ENCODE measurements at places on chromosomes 5 and 9.

GRCh38 chr9:91433180-91433579 lies 9.5 kb upstream of the NFIL3 start:
- no peaks in the 10 kb centered on the region for H3K4me1 ChIP-seq
- DNase-seq, result no peak
- no peaks in the 10 kb centered on the region for H3K36me3 ChIP-seq

DNA sequence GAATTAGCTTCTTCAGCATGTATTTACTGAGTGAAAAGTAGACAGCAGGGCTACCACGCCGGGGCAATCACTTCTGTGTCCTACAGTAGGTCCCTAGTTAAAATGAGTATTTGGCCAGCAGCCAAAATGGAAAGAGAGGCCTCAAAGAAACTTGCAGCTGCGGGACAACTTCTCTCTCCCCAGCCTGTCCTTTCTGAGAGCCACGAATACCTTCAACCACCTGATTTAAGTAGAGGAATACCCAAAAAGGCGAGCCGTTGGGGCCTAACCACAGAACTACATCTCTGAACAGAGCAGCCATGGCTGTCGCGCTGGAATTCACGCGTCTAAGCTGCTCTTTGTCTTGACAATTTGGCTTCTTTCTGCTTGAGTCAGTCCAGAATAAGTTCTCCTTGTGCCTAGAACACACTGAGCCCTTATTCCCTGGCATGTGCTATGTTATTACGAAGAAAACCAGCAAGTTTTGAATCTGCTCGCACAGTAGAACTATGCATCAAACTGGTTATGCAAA lies 43.8 kb upstream of the GOLPH3 start:
- peaks cover 11% of the 10 kb centered on the region for H3K4me1 ChIP-seq
- no peak overlapping the region for H3K4me3 ChIP-seq
- no peaks in the 10 kb centered on the region for H3K36me3 ChIP-seq
- no peak overlapping the region for H3K27ac ChIP-seq
- no peaks in the 10 kb centered on the region for H3K27me3 ChIP-seq

DNA sequence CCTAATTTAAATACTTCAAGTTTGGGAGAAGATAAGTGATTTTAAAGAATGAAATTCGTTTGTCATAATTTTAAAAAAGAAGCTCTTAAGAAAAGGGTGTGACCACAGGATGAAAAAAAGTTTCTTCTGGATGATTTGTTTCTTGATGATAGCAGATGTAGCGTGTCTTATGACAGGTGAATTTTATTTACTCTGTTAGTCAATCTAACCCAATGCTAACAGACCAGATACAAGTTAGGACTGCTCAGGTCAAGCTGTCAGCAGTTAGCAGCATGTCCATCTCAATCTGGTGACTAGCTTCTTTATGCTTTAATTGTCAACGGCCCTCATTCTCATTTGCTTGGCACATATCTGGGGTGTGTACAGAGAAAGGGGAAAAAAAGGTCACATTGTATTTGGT lies 456.0 kb downstream of the BNC2 start:
- no peaks in the 10 kb centered on the region for H3K27me3 ChIP-seq
- no peak overlapping the region for H3K27ac ChIP-seq
- H3K4me1 ChIP-seq, result peaks cover 18% of the 10 kb centered on the region
- no peaks in the 10 kb centered on the region for H3K36me3 ChIP-seq
- no peak overlapping the region for H3K4me3 ChIP-seq
- no peak for DNase-seq

GRCh38 chr5:56003179-56003578 lies 8.4 kb upstream of the IL6ST start:
- no peak for DNase-seq
- no peaks in the 10 kb centered on the region for H3K27me3 ChIP-seq
- no peaks in the 10 kb centered on the region for H3K36me3 ChIP-seq
- H3K4me1 ChIP-seq, result no peaks in the 10 kb centered on the region
- no peak overlapping the region for H3K27ac ChIP-seq
- no peak overlapping the region for H3K4me3 ChIP-seq

DNA sequence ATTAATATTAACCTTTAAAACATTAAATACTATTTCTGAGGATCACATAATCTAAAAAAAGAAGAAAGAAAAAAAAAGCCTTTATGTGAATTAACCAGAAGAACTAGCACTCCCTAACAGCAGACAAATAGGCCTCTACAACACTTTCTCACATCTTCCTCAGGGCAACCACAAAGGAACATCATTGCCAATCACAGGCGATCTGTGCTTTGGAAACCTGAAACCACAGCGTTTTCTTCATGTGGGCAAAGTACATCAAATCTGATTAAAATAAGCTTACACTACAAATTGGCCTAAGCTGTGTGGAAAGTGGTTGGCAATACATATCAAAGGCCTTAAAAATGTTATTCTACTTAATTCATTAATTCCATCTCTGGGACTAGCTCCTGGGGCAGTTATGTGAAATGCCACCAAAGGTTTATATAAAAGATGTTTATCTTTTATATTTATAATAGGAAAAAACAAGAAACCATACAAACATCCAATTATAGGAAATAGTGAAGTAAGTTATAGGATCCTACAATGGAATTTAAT lies 184.8 kb upstream of the TBCA start:
- no peaks in the 10 kb centered on the region for H3K36me3 ChIP-seq
- peaks cover 9% of the 10 kb centered on the region for H3K4me1 ChIP-seq
- H3K27ac ChIP-seq, result no peak overlapping the region
- H3K4me3 ChIP-seq, result no peak overlapping the region

GRCh38 chr9:36457836-36458429 lies 57.9 kb upstream of the RNF38 start:
- no peaks in the 10 kb centered on the region for H3K36me3 ChIP-seq
- DNase-seq, result no peak
- H3K27ac ChIP-seq, result peak overlapping the region; percentile 8
- H3K27me3 ChIP-seq, result no peaks in the 10 kb centered on the region
- H3K4me3 ChIP-seq, result peak overlapping the region; percentile 1

DNA sequence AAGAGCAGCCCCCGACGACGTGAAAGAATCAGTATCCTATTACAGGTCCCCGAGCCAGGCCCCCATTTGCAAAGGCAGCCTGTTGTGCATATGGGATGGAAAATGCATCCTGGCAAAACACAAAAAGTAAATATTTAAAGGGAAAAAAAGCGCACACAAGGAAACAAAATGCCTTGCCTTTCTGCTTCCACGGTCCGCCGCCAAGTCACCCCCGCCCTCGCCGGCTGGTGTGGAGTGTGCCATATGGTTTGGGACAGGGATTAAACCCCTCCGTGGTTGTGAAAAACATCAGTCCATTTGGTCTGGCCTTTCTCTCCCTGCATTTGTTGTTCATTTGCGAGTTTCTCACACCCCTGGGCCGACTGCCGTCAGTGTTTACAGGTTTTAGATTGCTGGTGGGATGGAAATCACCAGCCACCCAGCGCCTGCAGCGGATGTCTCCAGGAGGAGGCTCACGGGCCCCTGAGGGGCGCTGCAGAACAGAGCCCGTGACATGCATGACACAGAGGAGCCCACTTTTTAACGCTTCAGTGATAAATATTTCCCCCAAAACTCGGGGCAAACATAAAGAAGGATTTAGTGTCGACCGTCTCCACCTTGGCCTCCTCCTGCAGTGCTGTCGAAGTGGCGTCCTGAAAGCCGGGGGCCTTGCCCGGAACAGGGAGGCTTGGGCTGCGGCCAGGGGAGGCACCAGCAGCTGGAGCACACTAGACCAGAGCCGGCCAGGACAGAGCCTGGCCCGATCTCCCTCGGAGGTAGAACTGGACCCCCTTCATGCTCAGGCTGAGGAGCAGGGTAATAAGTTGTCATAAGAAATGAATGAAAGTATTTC lies 161.5 kb downstream of the HSD17B3 start:
- no peak for DNase-seq
- H3K36me3 ChIP-seq, result no peaks in the 10 kb centered on the region
- H3K27me3 ChIP-seq, result peaks cover 10% of the 10 kb centered on the region
- H3K4me1 ChIP-seq, result no peaks in the 10 kb centered on the region

DNA sequence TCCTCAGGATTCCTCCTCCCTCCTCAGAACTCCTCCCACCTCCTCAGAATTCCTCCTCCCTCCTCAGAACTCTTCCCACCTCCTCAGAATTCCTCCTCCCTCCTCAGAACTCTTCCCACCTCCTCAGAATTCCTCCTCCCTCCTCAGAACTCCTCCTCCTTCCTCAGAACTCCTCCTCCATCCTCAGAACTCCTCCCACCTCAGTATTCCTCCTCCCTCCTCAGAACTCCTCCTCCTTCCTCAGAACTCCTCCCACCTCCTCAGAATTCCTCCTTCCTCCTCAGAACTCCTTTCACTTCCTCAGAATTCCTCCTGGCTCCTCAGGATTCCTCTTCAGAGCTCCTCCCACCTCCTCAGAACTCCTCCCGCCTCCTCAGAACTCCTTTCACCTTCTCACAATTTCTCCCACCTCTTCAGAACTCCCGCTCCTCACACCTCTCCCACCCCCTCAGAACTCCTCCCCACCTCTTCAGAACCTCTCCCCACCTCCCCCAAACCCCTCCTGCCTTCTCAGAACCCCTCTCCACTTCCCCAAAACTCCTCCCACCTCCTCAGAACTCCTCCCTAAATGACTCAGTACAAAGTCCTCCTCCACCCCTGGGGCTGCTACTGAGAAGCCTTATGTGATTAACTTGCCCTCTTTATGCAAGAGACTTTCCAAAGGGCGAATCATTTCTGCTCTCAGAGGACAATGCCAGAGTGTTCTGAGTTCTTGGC lies 23.2 kb downstream of the SLC46A2 start:
- H3K4me1 ChIP-seq, result no peaks in the 10 kb centered on the region
- H3K36me3 ChIP-seq, result no peaks in the 10 kb centered on the region

DNA sequence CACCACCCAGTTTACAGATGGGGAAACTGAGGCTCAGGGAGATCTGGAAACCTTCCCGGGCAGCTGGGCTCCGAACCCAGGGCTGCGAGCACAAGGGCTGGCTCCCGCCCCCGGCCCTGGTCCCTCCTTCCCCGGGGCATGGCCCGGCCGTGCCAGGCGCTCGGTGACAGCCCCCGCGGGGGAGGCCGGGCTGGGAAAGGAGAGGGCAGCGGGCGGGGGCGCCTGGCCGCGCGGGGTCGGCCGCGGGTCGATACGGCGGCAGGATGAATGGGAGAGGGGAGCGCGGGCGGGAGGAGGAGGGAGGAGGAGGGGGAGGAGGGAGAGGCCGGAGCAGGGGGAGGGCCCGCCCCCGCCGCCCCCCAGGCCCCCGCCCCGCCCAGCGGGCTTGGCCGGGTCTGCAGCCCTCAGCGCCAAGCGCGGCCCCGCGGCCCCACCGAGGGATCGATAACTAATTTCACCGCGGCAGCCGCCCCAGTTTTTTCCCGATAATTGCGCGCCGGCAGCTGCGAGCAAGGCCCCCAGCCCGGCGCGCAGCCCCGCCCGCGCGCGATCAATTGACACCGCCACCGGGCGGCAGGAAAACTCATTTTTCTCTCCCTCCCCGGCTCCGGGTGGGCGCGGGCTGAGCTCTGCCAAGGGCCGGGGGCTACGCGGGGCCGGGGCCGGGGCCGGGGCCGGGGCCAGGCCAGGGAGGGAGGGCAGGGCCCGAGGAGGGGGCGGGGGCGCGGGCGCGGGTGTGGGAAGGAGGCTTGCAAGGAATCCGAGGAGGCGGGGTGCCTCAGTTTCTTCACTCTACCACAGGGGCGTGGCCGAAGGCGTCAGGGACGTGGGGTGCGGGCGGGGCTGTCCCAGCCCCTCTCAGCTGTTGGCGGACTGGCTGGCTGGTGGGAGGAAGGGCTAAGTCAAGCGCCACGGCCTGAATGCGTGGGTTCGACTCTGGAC lies 52.1 kb downstream of the C9orf50 start:
- H3K4me1 ChIP-seq, result no peaks in the 10 kb centered on the region
- H3K27me3 ChIP-seq, result no peaks in the 10 kb centered on the region
- no peaks in the 10 kb centered on the region for H3K36me3 ChIP-seq
- no peak overlapping the region for H3K27ac ChIP-seq
- no peak overlapping the region for H3K4me3 ChIP-seq

DNA sequence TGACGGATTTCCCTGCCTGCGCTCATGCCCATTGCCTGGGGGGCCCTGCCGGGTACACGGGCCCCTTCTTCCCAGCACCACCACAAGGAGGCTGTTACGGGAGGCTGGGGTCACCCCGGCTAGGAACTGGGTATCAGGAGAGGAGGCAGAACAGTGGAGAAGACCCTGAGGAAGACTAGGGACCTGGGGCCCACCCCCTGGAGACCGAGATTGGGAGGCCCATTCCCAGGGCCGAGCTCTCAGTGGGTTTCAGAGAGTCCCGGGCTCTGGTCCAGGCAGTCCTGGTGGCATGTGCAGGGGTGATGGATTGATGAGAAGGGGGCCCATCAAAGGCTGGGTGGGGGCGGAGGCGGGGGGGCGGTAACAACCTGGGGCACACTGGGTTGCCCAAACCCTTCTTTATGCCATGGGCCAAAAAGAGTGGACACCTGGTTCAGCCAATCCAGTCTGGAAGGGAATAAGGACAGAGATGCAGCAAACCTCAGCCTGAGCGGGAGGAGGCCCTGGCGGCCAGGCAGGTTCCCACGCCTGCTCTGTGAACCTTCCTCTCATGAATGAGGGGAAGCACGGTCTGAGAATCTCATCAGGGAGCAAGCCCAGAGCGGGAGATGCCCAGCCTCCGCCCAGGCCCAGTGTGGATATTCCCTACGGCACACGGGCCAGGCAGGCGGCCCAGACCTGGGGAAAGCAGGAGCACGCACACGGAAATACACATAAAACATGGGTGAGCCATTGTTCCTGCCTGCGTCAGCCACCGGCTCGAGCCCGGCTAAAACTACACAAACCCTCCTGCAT lies 785 bp upstream of the P4HA2 start:
- no peak overlapping the region for H3K27ac ChIP-seq
- no peak overlapping the region for H3K4me3 ChIP-seq
- no peaks in the 10 kb centered on the region for H3K4me1 ChIP-seq
- no peaks in the 10 kb centered on the region for H3K36me3 ChIP-seq
- no peak for DNase-seq

Data from DND-41 (cell line).